ENCODE measurements at places on chromosomes 3 and 15.

DNA sequence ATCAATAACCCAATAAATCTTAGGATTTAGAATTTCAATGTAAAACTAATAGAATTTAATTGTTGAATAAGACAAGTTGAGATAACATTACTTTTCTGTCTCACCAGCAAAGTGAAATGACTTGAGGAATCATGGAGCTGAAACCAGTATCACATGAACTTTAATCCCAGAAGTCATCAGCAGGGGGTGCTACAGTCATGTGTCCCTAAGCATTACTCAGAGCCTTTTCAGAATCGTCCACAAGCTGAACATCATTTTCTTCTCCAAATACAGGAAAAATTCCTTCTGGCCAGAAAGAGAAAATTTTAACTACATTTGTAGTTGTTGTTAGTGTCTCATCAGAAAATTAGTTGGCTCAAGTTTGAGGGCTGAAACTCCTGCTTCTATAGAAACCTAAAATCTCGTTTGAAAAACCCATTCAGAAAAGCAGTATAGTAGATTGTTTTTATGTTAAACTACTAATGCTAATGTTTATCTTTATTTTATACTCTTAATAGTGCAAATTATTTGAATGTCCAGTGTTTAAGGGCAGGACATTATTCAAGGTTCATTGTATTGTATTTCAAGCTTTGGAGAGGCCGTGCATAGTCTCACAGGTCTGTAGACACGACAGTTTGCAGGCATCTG lies 384.1 kb downstream of the PLOD2 start:
- no peak for DNase-seq

DNA sequence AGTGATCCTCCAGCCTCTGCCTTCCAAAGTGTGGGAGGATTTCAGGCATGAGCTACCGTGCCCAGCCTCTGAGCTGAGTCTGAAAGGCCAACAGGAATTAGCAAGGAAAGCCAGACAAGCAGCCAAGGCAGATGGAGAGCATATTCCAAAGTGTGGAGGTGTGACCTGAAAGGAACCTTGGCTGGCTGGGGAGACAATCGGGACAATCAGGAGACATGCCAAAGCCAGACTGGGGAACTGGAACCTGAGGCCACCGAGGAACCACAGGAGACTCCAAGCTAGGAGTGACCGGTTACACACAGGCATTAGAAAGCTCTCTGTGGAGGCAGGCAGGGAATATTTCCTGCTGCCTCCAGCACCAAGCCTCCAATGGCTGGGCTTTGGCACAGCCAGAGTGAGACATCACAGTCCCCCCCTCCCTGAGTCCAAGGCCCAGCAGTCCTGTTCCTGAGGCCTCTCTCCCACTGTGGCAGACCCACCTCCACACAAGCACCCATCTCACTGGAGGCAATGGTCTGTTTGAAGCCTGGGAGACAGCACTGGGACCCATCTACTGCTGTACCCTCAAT lies 4.5 kb upstream of the C15orf39 start:
- DNase-seq: no peak

DNA sequence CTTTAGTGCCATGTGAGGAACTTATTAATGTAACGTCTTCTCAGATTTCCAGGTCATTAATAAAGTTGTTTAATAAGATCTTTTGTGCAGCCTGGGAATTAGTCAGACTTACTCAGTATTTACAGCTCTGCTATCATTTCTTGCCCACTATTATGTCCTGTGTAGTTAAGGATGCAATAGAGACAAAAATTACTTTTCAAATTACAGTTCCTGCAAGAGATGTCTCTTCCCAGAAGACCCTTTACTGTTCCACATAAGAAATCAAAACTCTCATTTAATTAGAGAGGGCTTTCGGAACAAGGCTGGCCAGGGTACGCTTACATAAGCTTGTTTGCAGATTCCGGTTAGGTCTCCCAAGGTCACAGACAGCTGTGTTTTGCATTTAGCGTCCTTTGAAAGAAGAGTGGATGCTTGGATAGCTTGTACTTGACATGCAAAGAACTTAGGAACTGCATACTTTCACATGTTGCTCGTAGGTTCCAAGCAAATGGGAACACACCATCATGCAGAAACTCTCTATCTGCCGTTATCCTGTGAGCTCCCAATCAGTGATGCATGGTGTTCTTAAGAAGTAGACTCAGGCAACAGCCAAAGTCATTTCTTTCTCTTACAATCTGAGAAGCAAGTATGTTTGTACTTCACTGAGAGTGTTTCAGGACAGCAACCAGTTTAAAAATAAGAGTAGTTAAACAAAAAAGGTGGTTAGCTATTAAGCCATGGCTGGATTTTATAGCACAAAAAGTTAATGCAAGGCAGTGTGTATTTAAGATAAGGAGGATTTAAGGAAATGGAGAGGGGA lies 37.4 kb downstream of the FILIP1L start:
- no peak for DNase-seq

DNA sequence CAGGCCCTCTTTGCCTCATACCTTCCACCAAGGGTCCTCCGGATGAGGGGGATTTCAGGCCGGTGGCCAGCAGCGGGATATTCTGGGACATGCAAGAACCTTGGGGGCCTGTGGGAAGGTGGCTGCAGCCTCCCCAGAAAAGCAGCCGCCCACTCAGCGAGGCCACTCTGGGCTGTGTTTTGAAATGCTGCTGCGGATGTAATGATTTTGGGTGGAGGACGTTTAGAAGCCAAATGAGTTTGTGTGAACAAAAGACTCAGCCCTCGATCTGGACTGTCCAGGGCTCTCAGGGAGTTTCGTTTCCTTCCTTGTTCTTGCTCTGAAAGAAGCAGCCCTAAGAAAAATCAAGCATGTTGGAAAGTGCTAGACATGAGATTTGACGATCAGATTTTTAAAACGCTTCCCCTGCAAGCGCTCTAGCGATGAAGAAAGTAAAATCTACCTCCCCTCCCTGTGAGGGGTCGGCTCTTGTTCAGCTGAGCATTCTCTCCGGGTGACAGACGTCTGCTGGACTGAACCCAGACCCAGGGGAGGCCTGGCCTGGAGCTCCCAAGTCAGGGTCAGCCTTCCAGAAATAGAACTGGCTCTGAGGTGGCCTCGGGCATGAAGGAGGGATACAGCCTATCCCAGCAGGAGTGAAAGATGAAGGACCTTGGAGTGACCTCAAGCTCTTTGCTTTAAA lies 12.9 kb downstream of the HEG1 start:
- DNase-seq: no peak

DNA sequence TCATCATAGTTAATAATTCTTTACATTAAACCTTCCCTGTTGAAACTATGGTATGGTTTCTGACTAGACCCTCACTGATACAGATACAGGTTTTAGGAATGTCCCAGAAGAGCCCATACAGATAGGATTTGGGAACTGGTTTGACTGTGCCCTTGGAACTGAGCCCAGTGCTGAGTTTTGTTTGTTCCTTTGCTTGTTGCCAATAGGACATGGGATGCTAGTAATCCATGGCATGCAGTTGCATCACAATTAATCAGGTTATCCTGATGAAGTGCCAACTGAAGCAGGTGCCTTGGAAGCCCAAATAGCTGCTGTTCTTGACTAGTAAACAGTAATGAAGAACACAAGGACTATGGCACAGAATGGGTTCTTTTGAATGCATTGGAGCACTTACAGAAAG lies 230.6 kb downstream of the NEK10 start:
- no peak for DNase-seq

- DNase-seq: no peak
These were observed 76.2 kb downstream of the LARS2 start for GRCh38 chr3:45464336-45465170.

DNA sequence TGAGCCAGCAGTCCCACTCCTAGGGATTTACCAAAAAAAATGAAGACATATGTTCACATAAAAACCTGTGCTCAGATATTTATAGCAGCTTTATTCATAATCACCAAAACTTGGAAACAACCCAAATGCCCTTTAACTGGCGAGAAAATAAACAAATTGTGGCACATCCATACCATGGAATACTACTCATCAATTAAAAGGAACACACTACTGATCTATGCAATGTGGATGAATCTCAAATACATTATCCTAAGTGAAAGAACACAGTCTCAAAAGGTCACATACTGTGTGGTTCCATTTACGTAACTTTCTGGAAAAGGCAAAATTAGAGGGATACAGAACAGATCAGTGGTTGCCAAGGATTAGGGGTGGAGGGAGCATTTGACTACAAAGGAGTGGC lies 394.5 kb downstream of the SHQ1 start:
- no peak for DNase-seq

DNA sequence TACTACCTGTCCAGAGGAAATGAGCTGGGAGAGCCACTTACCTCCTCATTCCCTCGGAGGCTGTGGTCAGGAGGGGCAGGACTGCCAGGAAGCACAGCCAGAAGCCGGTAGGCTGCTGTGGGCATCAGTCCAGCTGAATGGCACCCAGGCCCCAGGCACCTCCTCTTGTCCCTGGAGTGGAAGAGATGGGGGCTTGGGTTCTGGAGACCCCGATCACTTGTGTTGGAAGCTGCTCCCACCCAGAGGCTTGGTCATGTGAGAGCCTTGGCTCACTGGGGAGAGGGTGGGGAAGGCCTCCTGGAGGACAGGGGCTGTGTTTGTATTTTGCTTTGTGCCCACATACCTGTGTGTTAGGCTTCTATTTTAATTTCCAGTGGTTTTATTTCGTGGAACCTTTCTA lies 261.9 kb downstream of the GABRG3 start:
- no peak for DNase-seq

DNA sequence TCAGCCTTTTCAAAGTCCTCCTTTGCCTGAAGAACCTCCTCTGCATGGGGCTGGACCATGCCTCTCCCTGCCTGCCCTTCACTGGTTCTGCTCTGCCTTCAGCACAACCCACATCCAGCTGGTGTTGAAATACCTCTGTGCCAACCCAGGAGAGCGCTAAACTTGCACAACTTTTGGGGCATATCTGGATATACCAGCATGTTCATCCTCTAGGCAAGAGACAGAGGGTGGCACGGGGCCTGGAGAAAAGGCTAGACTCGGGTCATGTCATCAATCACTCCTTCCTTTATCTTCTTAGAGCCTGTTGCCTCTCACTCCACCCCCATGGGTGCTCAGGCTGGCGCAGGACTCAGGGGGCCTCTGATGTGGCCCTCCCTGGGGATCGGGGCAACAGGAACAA lies 4.8 kb downstream of the SEMA4B start:
- DNase-seq: no peak

DNA sequence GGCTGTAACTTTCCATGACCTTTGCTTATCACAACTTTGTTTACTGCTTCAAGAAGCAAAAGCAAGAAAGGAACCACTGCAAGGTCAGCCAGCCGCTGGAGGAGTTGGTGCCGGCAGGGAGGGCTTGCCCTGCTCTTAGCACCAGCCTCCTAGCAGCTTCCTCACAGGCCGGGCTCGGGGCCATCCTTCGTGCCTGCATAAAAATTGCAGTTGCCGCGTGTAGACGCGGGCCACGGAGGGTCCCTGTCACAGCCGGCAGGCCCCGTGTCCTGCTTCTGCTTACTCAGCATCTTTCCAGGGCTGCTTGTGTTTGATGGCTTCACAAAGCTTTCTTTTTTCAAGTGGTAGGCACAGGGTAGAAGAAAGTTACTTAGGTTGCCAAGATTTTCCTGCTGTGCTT lies 84.4 kb downstream of the PGPEP1L start:
- DNase-seq: no peak

DNA sequence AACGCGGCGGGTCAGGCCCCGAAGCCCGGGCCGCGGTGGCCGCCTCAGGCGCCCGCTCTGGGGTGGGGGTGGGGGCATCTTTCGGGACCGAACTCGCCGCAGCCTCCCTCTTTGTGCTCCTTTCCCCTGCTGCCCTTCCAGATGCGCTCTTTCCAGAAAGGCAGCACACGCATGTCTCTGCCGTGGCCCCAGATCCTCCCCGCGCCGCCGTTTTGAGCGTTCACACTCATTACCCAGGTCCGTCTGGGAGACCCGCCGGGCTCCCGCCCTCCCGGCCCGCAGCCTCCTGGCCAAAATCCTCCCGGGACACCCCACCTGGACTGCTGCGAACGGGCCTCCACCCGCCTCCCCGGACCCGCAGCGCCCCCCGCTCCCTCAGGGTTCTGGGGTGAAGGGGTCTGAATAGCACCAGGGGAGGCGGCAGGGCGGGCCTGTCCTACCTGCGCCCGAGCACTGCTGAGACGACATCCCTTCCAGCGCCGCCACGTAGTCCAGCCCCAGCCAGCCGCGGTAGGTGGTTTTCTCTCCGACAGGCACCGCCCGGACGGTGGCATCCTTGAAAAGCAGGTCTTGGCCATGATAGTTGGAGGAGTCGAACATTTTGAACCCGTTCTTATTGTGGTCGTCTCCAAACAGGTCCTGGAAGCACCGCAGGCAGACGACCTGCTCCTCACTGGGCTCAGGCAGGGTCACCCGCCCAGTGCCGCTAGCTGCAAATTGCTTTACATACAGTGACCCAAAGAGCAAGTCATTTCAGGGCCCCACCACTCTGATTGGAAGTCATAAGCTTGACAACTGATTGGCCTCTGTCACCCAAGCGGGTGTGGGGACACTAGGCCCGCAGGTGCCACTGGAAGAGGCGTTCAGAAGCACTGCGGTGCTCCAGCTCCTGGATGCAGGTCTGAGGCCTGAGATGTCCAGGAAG lies 25.9 kb downstream of the MELTF start:
- DNase-seq: no peak

- no peak for DNase-seq
These were observed 6.7 kb upstream of the NCEH1 start for GRCh38 chr3:172717493-172718088.

- no peak for DNase-seq
These were observed 169.9 kb downstream of the DIPK2A start for GRCh38 chr3:144141496-144141895.
